ENCODE measurements at places on chromosomes 3 and 15. TPM values are rescaled to one million over a fixed set of nuclear protein-coding genes. Genes with fewer than 3 reads are reported as not detected.
A peak's percentile ranks its signal among the peaks of the same experiment; 100 is the strongest.

DNA sequence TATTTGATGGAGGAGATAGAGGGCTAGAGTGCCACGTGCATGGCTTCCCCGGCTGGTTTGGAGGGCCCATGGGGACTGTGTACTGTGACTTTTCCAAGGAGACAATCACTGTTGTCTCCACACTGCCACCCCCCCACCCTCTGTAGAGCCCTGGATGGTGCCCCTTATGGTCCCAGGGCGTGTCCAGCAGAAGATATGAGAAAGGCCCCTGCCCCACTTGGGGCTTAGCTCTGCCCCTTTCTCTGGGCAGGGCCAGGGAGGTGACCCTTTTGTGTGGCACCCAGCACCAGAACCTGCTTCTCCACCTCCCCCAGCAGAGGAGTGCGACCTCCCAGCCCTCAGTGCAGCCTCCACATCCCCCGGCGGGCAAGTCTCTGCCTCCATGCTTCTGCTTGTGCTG is 32.1 kb downstream of the SPSB4 start:
- DNase-seq = no peak

GRCh38 chr3:10580426-10580825 is 75.0 kb upstream of the ATP2B2 start:
- no peak for DNase-seq

DNA sequence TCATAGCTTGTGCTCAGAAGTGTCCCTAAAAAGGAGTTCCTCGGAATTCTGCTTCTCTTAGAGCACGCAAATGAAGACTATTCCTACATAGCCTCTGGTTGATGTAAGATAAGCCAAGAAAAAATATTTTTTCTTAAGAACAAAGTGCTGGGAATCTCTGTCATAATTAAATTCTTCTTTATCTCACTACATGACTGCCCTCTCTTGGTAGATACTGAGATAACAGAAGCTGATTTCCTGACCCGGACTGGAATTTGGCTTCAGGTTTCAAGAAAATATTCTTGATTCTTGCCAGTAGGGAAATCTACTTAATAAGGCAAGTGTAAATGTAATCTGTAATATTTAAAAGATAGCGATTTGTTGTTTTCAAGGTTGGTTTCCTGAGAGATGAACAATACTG is 31.3 kb upstream of the SETMAR start:
- DNase-seq = peak; percentile 87

DNA sequence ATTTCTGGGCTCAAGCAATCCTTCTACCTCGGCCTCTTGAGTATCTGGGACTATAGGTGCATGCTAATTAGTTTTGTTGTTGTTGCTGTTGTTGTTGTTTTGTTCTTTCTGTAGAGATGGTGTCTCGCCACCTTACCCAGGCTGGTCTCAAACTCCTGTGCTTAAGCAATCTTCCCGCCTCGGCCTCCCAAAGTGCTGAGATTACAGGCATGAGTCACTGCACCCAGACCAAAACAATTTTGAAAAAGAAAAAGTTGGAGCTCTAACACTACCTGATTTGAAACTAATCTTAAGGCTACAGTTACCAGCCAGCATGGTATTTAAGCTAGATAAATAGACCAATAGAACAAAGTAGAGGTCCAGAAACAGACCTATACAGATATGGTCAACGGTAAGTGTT is 29.8 kb downstream of the KPNA1 start:
- no peak for DNase-seq

DNA sequence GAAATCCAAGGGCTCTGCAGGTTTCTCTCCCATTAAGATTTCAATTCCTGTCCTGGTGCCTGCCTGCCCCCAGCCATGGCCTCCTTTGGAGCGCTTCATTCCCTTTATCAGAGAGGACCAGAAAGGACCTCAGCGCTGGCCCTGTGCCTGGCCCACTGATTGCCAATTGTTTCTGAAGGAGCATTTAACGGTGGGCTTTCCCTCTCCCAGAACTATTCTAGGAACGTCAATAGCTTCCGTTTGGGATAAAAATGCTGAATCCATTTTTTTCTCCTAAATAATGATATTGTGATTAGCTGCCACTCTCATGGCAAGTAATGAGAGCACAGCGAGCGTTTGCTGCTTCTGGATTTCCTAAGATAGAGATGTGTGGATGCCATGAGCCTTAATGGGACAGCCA is 12.2 kb upstream of the SLC6A1 start:
- DNase-seq = peak; percentile 56

DNA sequence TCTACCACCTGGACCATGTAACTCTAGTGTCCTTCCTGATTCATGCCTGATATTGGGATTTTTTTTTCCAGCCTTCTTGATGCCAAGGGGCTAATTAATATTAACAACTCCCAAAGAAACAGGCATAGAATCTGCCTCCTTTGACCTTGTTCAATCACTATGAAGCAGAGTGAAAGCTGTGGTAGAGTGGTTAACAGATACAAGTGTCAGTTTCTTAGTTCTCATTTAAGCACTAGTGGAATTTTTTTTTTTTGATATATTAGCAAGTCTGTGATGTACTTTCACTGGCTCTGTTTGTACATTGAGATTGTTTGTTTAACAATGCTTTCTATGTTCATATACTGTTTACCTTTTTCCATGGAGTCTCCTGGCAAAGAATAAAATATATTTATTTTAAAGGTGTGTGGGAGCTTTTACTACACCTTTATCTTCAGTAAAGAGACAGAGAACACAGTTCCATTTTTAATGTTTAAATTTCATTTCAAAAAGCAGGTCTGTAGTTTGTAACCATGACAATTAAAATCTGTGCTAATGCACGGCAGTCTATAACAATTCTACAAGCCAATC is 67.1 kb downstream of the TOP2B start:
- DNase-seq = no peak

GRCh38 chr3:24023197-24023596 is 78.1 kb downstream of the NR1D2 start:
- no peak for DNase-seq

DNA sequence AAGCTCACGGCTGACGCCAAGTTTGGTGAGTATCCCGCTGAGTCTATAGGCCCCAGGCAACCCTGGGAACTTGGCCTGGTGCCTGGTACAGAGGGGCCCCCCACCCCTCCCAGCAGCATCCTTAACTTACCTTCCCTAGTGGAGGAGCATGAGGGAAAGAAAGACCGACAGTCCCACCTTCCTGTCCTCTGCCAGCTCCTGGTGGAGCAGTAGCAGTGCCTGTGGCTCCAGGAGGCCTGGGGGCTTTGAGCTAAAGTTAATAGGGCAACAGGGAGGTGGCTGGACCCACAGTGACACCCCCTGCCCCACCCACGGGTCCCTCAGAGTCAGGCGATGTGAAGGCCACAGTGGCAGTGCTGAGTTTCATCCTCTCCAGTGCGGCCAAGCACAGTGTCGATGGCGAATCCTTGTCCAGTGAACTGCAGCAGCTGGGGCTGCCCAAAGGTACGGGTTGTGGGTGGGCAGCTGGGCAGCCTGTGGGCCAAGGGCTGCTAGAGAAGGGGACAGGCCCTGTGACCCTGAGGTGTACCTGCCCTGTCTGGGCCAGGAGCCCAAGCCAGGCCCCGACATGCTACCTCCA is 2.9 kb downstream of the COMMD4 start:
- no peak for DNase-seq

DNA sequence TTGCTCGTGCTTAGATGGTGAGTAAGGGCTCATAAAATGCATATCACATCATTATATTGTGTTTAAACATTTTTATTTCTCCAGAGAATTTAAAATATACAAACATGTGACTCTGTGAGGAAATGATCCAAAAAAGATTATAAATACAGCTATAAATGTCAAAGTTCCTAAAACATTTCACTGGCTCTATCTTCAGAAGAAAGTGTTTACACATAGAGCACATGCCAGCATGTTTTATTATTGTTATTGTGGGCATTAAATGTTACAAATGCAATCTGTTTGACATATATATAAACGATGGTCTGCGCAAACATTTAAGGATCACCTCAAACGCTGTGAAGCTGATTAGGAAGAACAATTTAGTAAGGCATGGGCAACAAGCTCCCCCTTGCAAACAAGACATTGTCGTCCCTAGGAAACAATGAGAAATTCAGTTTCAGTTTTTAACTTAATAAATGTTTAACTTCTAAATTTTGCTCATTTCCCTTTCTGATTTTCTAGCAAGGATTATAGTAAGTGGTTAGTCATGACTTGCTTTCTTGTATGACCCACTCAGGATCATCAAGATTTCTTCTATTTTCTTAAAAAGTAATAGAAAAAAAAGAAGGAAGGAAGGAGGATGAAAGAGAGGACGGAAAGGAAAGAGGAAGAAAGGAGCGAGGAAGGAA is 207.5 kb downstream of the SATB1 start:
- DNase-seq = no peak

- no peak for DNase-seq
These were observed 6.3 kb downstream of the PDZRN3 start for GRCh38 chr3:73618461-73618860.

DNA sequence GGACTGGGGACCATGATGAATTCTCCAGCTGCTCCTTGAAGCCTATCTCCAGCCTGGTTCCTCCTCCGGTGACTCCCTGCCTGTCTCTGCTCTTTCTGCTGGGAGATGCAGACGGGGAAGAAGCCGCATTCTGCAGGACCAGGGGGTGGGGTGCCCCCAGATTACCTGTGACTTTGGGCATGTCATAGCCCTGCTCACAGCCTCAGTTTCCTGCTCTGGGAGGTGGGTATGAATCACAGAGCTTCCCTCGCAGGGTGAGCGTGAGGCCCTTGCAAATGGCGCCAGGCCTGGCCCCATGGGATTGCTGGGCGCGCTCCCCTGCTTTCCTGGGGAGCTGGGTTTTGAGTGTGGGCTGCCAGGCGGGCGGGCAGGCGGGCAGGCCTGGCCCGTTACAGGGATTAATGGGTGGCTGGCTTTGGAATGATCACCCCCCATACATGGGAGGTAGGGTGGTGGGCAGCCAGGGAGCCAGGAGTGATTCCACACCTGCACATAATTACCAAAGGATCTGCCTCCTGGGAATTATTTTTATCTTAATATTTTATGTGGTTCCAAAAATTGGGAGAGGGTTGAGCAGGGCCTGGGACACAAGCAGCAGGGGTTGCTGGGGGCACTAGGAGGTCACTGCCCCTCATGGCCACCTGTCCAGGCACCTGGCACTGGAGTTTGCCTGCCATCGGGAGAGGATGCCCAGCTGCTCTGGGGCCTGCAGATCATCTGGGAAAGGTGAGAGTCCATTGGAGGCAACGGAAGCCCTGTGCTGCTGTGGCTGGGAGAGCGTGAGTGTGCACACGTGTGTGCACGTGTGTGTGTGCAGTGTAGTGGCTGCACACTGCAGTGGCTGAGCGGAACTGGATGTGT is 106.8 kb downstream of the WNT7A start:
- no peak for DNase-seq

DNA sequence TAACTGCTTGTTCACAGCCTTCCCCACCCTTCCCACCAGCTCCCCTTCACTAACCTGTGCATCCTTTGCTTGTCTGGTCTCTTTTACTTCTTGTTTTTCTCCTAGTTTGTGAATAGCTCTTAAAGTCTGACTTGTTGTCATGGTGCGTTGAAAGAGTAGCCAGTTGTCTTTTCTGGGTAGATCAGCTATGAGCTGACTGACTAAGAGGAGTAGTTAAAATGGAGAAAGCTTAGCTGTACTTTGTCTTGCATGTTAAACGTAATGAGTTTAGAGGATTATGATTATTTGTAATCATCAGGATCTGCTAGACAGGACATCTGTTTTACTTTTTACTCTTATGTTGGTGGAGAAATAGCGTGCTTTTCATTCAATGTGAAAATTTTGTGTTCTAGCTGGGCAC is 35.9 kb downstream of the ATP2C1 start:
- DNase-seq = no peak

- DNase-seq = peak; percentile 49
These were observed 95.2 kb upstream of the UBE2E1 start for GRCh38 chr3:23710555-23710954.

- DNase-seq = no peak
These were observed 44.9 kb downstream of the OXSR1 start for GRCh38 chr3:38210141-38210757.

DNA sequence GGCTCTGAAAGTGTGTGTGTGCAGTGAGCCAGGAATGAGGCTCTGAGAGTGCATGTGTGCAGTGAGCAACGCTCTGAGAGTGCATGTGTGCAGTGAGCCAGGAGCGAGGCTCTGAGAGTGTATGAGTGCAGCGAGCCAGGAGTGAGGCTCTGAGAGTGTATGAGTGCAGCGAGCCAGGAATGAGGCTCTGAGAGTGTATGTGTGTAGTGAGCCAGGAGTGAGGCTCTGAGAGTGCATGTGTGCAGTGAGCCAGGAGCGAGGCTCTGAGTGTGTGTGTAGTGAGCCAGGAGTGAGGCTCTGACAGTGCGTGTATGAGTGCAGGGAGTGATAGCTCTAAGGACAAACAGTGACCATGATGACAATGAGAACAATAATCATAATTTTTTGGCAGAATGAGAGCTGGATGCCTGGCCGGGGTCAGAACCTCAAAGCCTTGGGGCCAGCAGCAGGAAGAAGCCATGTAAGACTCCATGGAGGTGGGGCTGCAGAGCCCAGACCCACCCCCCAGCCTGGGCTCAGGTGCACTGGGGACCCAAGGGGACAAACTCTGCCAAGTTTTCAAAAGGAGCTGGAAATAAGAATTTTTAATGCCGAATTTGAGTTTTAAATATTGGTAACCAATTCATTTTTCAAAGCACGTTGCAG is 85.7 kb upstream of the PRR20G start:
- DNase-seq = no peak

The IL17RE gene
- polyA plus RNA-seq = 1.6 TPM

The GOLGA8T gene
- not detected for polyA plus RNA-seq

The CRBN gene
- polyA plus RNA-seq = 13.6 TPM

The TPM1 gene
- polyA plus RNA-seq = 89.6 TPM

The GPR62 gene
- 8.9 TPM for polyA plus RNA-seq

The RTP1 gene
- 0.93 TPM for polyA plus RNA-seq

The STRIT1 gene
- not detected for polyA plus RNA-seq

The C3orf85 gene
- polyA plus RNA-seq = not detected

The TTLL13 gene
- not detected for polyA plus RNA-seq
